ENCODE measurements at places on chromosomes 1 and 21.

DNA sequence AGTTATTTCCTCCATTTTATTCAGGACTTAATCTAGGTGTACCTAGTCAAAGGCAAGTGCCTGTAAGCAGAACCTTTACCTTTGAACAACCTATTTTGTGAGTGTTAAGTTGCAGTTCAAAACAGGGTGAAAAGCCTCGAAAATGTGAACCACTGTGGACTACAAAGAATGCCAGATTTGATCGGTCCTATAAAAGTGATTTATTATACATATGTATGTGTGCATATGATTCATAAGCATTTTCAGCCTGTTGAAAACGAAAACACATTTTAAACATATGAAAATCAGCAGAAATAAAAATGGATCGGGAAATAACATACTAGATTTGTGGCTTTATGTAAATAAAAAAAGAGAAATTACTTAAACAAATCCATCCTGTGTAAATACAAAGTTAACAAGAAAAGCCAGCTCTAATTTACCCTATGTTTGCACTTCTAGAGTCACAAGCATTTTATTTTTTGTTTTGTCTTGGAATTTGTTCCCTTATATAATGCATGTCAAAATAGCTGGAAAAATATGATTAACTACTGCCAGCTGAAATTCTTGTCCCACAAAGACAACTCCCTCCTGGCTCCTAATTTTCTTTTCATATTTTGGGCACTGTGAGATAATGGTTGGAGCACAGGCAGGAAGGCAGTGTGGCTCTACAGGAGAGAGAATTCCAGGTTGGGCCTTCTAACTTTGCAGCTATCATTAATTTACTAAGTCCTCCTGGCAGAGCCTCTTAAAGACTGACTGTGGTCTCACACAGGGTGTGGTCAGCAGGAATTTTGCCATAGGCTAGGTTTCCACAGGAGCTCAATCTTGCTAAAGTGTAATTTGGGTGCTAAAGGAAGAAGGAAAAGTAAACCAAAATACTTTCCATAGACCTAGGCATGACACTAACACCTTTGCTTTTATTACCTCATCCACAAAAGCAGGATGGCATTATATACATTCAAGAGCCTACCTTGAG lies 70.2 kb upstream of the CDC42BPA start:
- no peak for DNase-seq

GRCh38 chr1:74522148-74522547 lies 9.7 kb upstream of the LRRC53 start:
- DNase-seq: no peak

DNA sequence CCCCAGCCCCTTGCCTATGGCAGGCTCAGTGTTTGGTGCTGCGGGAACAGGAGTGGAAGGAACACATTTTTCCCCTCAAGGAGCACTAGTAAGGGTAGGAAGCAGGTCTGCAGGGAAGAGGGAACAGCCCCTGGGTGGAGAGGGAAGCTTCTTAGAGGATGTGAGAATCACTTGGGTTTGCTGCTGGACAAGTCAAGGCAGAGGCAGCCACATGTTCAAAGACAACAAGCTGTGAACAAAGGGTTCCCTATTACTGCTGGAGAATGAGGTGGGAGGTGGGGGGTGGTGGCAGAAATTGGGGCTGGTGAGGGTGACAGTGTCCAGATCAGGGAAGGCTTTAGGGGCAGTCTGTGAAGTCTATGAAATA lies 24.8 kb upstream of the CITED4 start:
- no peak for DNase-seq

DNA sequence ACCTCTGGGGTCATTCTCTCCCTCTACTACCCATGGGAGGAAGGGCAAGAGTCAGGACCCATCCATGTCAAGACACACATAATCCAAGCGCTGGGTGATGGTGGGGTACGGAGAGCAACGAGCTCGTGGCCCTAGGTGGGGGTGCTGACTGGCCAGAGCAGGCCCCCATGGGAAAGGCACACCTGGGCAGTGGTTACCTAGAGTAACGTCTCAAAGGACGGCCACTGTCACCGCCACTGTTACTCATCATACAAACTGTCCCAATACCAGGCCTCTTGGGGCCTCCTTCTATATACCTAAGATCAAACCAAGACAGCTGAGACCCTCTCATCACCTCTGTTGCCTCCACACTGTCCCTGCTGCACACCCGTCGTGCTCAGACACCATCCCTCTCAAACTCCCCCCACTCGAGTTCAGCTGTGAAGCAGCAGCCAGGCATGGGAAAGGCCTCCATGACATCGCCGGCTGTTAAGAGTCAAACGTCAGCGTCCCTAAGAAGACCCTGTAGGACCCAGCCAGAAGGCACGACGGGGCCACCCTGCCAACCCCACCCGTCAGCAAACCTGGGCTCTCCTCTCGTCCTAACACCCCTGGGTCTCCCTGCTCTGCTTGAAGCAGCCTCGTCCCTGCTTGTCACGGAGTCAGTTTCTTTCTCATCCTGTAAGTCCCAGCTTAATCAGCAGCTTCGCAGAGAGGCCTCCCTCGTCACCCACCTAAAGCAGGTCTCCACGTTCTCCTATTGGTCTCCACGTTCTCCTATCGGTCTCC lies 15.3 kb downstream of the NPHP4 start:
- DNase-seq: no peak

GRCh38 chr1:207935166-207935583 lies 24.2 kb upstream of the CD34 start:
- DNase-seq: no peak

GRCh38 chr1:8742022-8742924 lies 75.2 kb downstream of the RERE start:
- DNase-seq: no peak

- DNase-seq: no peak
Observed at GRCh38 chr1:201346337-201346939, 31.0 kb downstream of the TNNT2 start.

- no peak for DNase-seq
Observed at GRCh38 chr1:165376041-165376810, 19.7 kb upstream of the LMX1A start.

- DNase-seq: no peak
Observed at GRCh38 chr1:233233508-233234040, 62.0 kb downstream of the PCNX2 start.

DNA sequence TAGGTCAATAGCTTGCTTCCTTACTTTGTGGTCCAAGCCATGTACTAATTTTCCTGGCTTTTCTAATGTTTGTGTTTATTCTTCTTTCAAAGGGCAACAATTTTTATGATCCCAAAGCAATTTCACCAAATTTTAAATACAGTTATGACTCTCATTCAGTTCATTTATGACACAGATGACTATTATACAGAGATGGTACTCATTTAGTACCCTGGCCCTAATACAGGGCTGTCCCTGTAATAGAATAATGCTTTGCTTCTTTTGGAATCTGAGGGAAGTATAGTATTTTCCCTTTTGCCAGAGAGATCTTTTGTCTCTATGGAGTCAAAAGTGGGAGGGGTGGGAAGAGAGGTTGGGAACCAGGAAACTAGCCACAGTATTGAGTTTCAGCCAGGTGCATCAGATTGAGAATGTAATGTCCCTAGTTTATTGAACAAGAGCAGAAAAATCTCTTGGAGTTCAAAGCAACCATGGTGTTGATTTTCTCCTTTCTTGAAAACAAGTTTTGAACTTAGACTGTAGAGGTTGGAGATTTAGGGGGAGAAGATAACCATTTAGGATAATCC lies 20.4 kb downstream of the DENND2D start:
- DNase-seq: no peak

DNA sequence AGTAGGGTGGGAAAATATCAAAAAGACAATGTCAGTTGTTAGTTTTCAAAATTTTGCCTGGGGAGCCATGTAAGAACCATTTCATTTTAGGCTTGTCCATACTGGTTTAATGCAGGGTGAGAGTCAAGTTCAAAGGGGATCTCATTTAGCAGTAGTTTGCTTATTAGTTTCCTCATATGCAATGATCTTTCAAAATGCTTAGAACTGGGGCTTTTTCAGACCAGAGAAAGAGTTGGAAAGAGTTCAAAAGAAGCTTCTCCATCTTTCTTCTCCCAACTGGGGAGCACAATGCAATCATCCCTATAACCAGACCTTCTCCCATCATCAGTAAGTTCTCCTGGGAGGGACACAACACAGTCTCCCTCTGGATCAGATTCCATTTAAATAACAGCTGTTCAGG lies 16.5 kb upstream of the SLC30A1 start:
- DNase-seq: no peak

- no peak for DNase-seq
Observed at GRCh38 chr1:43140010-43140409, 32.1 kb downstream of the EBNA1BP2 start.

DNA sequence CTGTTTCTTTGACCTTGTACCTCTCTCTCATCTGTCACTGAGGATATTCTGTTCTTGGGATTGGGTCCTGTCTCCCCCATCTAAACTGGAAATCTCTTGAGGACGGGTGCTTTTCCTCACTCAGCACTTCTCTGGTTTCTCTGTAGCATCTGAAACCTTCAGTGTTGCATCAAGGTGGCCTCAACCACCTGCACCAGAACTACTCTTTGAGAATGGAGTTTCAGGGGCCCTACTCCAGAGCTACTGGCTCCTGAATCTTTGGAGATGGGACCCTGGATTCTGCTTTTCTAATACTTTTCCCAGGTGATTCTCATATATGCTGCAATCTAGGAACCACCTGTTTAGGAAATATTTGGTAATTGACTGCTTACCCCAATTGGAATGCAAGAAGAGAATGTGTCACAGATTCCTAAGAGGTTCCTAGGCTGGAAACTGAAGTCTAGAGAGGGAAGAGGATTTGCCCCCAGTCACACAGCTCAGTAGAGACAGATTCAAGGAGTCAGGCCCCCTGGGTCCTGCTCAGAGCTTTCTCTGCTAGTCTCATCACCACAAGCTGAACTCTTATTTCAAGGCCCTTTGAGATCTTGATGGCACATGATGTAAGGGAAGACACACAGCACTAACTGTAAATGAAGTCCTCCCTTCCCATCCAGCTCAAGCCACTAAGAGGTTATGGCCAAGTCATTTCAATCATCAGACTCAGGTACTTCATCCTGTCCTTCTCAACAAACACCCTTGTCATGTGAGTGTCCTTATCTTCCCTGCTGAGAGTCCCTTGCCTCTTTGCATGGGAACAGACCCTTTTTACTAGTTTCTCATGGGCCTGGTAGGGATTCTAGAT lies 48.7 kb downstream of the EIF2D start:
- DNase-seq: no peak

GRCh38 chr1:214364786-214365295 lies 83.9 kb downstream of the SMYD2 start:
- DNase-seq: no peak

- DNase-seq: no peak
Observed at GRCh38 chr1:67143966-67144365, 9.2 kb upstream of the C1orf141 start.

GRCh38 chr1:148307583-148308185 lies 155.6 kb upstream of the NBPF11 start:
- no peak for DNase-seq

- DNase-seq: no peak
Observed at GRCh38 chr1:25743164-25744139, 56.5 kb upstream of the SELENON start.

DNA sequence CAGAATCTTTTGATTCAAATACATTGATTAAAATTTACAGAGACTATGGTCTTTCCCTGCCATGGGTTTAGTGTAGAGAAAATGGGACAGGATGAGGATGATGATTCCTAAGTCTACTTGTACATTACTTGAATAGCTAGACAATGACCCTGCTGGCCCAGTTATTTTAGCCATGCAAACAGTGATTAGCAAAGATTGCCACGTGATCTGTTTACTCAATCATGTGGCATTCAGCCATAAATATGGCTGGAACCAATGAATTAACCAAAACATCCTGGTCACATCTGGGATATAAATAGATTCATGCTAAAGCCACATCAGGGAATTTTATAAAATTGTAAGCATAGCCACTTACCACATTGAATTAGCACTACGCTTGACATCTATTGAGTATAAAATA lies 167.3 kb downstream of the PBX1 start:
- no peak for DNase-seq

GRCh38 chr1:212040629-212041412 lies 5.3 kb downstream of the DTL start:
- no peak for DNase-seq

DNA sequence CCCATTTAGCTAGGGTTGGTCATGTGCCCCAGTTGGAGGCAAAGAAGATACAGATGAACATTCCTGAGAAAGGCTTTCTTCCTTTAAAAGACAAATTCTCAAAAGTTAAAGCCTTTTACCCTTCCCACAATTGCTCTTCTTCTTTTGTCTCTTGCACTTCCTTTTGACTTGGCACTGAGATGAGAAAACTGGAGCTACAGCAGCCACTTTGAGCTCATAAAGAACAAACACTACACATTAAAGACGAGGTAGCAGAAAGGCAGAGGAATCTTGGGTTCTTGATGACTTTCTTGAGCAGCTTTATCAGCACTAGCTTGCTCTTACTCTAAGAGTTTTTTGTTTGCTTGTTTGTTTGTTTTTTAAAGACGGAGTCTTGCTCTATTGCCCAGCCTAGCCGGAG lies 92.2 kb downstream of the DAB1 start:
- no peak for DNase-seq

DNA sequence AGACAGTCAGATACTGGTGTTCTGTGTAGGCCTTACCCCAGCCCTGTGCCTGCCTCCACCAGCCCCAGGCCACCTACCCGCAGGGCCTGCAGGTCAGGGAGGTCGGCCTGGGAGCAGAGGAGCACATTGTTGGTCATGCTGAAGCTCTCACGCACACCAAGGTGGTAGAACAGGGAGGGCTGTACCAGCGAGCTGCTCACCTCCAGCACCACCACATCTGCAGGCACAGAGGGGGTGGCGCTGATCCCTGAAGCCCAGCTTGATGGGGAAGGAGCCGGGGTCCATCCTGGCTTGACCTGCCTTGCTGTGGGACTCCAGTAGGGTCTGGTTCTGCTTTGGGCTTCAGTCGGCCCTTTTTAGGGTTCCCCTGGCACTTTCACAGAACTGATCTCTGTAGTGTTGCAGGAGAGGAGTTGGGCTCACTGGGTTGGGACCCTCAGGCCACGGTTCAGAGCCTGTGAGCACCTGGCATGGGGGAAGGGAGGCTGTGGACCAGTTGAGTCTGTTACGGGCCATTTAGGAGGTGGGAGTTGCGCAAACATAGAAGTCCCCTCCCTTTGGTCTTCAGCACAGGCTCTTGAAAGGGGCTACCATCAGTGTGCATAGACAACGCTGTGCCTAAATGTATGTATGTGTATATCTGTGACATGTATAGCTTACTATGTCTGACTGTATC lies 1.9 kb downstream of the MAP3K6 start:
- no peak for DNase-seq

DNA sequence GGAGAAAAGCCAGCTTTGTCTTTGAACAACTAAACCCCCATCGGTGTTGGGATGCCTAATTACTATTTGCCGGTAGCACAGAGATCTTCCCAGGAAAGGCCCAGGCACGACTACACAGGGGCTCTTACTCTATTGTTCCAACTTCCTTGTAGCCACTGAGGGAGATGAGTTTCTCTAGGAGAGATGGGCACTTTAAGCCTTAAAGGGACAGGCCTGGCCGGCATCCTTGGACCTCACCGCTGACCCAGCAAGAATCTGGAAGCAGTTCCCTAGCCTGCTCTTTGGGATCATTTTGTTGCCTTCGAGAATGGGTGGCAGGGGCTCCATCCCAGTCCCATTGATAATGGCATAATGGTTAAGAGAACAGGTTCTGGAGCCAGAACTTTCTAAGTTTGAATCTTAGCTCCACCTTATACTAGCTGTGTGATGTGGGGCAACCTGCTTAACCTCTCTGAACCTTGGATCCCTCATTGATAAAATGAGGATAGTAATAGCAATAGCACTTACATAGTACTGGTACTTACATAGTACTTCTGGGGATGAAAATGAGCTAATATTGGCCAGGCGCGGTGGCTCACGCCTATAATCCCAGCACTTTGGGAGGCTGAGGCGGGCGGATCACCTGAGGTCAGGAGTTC lies 239.1 kb upstream of the TMEM51 start:
- DNase-seq: no peak

Measured in activated CD4-positive, CD25-positive, alpha-beta regulatory T cell (primary cell).